ENCODE measurements at places on chromosomes 1 and 21.

DNA sequence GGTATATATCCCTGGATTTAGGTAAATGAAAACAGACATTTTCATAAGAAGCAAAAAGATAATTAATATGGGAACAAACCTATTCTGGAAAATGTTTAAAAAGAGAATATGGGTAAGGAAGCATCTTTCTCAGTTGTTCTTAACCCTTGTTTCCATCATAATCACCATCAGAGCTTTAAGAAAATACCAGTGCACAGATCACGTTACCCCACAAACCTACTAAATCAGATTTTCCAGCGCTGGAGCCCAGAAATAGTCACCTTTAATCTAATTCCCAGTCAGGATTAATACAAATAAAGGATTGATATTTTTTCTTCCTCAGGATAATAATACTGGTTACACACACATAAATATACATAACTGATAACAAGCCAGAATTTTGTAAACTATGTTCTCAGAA, 44.6 kb downstream of the PTPRC start:
- no peak for DNase-seq

DNA sequence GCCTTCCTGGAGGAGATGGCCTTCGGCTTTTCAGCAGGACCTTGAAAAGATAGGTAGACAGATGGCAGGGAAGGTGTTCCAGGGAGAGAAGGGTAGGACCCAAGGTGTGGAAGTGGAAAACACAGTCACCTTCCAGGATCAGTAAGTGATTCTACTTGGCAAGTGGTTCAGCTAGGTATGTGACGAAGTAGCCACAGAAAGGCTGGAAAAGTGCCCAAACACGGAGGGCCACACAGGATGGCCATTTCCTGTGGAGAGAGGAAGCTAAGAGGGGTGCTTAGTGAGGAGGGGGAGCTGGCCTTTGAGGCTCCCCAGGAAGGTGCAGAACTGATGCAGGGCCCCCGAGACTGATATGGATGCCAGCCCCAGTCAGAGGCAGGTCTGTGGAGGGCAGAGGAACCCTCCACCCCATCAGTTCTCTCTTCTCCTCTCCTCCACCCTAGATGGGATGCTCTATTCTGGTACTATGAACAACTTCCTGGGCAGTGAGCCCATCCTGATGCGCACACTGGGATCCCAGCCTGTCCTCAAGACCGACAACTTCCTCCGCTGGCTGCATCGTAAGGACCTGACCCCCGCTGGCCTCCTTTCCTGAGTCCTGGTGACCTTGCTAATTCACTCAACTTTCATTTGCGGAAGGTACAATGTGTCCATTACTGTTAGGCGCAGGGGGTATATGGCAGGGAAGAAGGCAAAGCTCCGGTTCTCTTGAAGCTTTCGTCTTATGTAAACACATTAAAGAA, 6.8 kb downstream of the SEMA4A start:
- no peak for DNase-seq

- no peak for DNase-seq
These were observed 1.4 kb downstream of the HTR1D start for GRCh38 chr1:23215751-23216449.

DNA sequence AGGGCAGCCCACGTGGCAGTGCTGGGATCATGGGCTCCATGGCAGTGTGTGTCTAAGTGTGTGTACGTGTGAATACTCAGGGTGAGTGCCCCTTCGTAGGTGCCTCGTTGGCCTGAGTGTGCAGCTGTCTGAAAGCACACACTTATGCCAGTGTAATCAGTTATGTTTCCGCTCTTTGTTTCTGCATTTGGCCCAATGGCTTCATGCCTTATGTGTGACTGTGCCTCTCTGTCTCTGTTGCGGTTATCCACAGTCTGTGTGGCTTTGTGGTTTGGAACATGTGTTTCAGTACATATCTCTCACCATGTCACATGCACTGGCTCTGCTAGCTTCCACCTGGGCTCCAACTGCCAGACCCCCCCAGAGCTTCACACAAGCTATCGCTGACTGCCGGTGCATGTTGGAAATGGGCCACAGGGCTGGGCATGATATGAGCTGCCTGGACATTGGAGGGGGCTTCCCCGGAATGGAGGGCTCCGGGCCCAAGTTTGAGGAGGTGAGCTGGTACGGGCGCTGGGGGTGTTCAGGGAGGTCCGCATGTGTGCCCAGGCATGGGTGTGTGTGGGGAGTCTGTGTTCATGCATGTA, 70.3 kb upstream of the TINAGL1 start:
- DNase-seq = no peak

- no peak for DNase-seq
These were observed 67.0 kb downstream of the BACH1 start for GRCh38 chr21:29365661-29366265.

- no peak for DNase-seq
These were observed 11.2 kb upstream of the VWA5B1 start for GRCh38 chr1:20279509-20279908.

- no peak for DNase-seq
These were observed 1.4 kb downstream of the NHLH1 start for GRCh38 chr1:160367934-160368923.

GRCh38 chr1:84771895-84772294, 81.6 kb upstream of the SSX2IP start:
- no peak for DNase-seq

GRCh38 chr21:45774291-45774690, 130.8 kb downstream of the PCBP3 start:
- DNase-seq = no peak

- no peak for DNase-seq
These were observed 2.5 kb downstream of the MYBPH start for GRCh38 chr1:203173011-203173555.

DNA sequence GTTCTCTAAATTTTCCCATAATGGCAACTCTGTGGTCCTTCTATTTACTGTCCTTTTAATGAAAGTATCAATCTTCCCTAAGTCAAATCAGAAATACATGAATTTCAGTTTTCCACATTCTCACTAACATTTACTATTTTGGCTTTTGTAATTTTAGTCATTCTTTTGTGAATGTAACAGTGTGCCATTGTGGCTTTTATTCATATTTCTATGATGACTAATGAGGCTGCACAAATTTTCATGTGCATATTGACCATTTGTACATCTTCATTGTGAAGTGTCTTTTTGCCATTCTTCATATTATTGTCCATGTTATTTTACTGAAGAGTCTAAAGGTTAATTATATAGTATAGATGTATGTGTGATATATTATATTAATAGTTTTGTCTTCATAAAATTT, 431.0 kb upstream of the BRINP3 start:
- DNase-seq = no peak

GRCh38 chr21:45544449-45545235, 2.4 kb upstream of the SLC19A1 start:
- no peak for DNase-seq

- peak; percentile 45 for DNase-seq
These were observed 6.5 kb upstream of the GUCA2A start for GRCh38 chr1:42170779-42171621.

GRCh38 chr1:93703643-93704042, 22.0 kb upstream of the BCAR3 start:
- no peak for DNase-seq

GRCh38 chr1:89966656-89967055, 28.3 kb upstream of the ZNF326 start:
- no peak for DNase-seq

DNA sequence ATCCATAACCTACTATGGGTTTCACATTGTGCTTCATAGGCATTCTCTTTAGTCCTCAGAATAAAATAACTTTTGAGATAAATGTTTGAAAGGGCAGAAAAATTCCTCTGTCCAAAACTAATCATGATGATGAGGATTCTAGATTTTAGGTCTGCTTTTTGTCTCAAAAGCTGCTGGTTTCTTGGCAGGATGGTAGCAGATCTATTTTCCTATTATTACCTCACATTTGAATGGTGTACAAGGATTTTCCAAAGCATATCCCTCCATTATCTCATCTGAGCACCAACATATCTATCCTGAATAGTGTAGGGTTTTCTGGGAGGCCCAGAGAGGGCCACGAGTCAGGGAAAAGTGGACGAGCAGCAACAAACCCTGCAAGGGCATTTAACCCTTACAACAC, 201.9 kb downstream of the PLPP3 start:
- DNase-seq = no peak

DNA sequence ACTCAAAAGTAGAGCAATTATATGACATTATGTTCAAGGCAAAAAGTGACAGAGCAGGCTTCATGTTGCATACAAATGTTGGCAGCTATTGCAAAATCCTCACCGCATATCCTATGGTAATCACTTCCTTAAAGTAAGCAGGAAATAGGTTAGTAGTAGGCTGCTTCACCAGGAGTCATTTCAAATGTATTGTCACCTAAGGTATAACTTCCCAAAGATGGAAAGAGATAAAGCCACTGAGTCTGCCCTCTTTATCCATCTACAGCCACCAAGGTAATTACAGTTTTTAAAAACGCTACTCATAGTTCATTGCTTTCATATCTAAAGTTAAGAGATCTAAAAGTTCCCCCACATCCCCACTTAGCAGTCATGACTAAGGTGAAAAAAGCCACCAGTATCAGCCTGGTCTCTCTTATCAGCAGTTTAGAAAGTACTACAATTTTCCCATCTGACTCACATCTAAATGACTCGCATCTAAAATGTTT, 31.6 kb upstream of the UBE2U start:
- no peak for DNase-seq

DNA sequence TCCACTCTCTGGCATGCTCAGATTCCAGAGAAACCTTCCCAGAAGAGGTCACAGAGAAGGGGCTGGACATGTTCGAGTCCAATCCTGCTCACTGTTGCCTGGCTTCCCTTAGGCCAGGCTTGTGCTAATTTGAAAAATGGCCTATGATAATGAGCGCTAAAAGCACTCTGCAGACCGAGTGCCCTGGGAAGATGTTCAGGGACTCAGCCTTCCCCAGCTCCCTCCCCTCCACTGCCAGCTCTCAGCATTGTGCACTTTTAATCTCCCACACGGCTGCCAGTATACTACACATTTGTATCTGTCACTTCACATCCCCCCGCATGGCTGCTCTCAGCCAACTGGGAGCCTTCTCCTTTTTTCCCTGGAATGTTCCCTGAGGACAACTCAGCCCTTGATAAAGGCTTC, 24.1 kb downstream of the FAM163A start:
- DNase-seq = no peak

DNA sequence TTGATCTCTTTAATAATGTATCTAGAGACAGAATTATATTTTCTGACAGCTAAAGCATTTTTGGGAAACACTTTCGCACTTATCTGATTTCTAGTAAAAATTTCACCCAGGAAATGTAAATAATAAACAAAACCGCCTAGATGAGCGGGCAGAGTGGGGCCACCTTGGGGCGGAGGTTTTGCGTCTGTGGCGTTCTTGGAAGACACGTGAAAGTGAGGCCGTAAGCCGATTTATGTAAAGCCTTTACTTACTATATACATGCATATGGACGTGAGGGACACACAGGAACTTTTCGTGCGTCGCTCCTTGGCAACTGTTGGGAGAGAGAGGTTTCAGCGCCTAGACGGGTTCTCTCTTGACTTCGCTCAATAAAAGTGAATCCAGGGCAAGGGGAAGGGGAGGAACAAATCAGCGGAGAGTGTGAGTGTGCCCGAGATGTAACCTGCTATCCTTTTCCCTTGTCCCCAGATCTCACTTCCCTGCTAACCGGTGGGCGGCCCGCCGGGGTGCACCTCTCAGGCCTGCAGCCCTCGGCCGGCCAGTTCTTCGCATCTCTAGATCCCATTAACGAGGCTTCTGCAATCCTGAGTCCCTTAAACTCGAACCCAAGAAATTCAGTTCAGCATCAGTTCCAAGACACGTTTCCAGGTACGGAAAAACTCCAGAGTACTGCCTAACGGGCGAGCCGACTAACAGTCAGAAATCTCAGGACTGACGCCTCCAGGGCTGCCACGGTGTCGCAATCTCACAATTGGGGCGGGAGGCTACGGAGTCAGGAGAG, 1.7 kb downstream of the HLX start:
- DNase-seq = no peak

- DNase-seq = no peak
These were observed 10.2 kb downstream of the ARHGEF16 start for GRCh38 chr1:3464649-3465025.

DNA sequence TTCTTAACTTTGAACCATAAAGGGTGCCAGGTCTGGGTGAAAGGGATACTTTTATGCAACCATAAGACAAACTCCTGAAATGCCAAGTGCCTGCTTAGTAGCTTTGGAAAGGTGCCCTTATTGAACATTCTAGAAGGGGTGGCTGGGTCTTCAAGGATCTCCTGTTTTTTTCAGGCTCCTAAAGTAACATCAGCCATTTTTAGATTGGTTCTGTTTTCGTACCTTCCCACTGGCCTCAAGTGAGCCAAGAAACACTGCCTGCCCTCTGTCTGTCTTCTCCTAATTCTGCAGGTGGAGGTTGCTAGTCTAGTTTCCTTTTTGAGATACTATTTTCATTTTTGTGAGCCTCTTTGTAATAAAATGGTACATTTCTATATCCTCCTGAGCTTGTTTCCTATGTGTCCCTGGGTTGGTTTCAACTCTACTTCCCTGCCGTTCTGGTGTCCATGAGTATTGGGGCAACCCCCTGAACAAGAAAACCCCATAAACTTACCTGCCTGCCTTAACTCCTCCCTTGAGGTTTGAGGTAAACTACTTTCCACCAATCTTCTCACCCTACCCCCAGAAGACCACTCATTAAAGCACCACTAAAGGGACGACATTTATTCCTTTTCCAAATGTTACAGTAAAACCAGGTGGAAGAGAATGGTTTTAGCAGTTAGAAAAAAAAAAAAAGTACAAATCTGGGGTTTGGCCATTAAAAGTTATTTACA, 2.6 kb downstream of the MARCKSL1 start:
- DNase-seq = no peak

GRCh38 chr1:43887748-43888147, 45.9 kb upstream of the ARTN start:
- DNase-seq = no peak

GRCh38 chr1:201444792-201445191, 23.3 kb upstream of the TNNI1 start:
- DNase-seq = no peak

DNA sequence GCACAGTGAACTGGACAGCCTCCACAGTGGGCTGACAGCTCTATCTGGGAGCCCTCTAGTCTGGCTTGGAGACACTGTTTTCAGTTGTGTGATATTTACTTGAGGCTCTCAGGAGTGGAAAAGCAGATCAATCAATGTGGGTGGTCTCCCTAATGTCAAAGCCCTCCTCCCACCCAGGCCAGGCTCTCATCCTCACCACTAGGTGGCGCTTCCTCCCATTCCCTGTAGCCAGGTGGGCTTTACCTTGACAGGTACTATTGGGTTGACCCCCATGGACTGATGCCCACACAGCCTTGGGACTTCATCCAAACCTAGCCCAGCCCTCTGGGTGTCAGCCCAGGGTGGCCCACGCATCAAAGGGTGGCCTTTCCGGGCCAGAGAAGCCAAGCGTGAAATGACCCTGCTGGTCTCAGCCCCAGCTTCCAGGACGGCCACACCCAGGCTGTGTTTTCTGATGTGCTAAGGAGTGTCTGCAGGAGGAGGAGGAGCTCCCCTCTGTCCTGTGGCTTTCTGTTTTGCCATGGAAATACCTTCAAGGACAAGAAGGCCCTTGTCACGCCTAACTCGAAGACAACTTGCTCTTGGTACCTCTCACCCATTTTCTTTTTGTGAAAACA, 54.0 kb downstream of the CLIC6 start:
- DNase-seq = no peak

GRCh38 chr1:12189328-12189682, 22.5 kb downstream of the TNFRSF1B start:
- no peak for DNase-seq
